ENCODE measurements at places on chromosomes 4 and X.

GRCh38 chr4:94803181-94803580, 45.4 kb downstream of the BMPR1B start:
- DNase-seq: no peak

DNA sequence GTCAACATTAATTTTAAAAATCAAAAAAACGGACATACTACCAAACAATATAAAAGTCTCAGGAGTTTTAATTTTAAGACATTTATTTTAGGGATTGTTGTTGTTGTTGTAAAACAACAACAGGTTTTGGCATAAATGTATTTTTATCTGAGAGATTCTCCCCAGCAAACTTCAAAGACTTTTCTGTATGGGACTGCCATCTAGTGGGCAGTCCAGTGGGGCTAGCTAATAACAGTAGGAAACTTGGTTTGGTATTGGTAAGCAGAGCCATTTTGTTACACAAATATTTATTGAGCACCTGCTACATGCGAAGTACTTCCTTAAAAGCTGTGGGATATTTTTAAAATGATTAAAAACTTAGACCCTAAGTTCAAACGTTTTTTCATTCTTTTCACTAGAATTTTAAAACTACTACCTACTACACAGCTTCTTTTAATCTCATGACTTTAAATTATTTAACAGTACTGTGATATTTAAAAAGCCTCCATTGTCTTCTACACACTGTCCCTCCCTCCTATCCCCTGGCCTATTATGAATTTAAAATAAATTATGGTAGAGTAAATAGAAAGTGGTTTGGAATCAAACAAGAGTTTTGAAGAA, 1028.4 kb upstream of the INTU start:
- DNase-seq: peak; percentile 18

DNA sequence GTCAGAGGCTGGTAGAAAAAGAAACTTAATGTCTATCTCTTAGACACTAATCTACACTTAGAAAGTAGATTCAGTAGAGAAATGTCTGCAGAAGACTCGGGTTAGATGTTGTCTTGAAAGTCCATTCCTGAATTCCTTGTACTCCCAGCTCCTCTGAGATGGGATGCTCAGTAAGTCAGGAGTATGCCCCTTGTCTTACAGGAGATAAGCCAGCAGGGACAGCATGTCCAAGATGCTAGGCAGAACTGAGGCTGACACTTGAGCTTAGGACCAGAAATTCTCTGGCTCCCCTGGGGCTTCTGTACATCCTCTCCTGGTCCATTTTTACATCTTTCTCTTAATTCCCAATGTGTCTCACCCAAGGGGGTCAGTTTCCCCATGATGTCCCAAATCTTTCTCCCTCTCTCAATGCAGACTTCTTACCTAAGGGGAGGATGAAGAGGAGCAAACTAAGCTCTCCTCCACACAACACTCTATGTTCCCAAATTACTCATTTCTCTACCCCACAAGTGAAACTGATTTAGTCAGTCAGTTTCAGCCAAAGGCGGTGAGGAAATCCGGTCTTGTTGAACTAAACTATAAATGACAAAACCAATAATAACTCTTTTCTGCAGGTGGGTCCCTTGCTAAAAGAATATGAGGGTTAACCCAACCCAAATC, 558.2 kb upstream of the DIPK2B start:
- no peak for DNase-seq

- DNase-seq: no peak
These were observed 431.6 kb downstream of the GABRG1 start for GRCh38 chr4:45692131-45692735.

DNA sequence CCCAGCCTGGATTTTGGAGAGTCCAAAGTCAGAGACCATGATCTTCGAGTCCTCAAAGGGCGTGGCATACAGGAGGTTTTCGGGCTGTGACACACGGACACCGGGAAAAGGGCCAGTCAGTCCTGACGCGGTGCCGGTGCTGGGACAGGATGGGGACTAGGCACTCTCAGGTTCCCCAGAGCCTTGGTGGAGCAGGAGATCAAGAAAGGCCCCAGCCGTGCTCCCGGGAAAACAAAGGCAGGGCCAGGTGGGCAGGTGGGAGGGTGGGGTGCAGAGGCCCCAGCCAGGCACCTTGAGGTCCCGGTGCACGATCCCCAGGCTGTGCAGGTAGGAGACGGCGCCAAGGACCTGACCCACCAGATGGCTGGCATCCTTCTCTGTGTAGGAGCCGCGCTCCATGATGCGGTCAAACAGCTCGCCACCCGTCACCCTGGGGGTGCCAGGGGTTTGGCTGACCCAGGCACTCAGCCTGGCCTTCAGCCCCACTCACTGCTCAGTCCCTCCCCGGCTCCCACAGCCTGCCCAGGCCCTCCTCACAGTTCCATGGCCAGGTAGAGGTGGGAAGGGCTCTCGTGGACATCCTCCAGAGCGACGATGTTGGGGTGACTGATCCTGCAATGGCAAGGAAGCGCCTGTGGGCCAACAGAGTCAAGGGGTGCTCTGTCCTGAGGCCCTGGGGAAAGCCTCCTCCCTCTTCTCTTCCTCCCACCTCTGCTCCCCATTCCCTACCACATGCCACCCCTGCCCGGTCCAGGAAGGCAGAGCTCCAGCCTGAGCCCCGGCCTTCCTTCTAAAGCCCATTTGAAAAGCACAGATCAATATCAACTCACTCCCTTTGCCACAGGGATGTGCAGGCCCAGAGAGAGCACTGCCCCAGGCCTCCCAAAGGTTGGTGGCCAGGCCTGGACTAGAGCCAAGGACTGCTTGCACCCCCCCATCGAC, 1.8 kb downstream of the PNCK start:
- DNase-seq: no peak

DNA sequence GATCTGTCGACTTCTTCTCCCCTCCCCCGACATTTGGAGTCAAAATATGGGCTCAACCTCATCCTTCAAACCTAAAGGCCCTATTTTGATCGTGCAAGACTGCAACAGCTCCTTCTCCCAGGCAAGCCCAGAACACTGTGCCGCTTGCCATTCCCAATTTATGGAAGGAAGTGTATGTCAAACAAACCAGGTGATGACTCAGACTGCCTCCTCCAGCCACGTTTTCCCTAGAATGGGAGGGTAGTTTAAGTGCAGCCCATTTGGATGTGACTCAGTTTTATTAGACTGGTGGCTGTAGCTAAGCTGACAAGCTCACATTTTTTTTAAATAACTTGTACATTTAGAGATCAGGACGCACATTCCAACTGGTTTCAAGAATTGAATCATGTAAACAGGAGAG, 570.4 kb upstream of the DIPK2B start:
- DNase-seq: peak; percentile 58

- DNase-seq: no peak
These were observed 16.1 kb upstream of the ATP8A1 start for GRCh38 chr4:42673082-42673425.

- DNase-seq: no peak
These were observed 894.7 kb upstream of the INTU start for GRCh38 chr4:126737899-126738526.

GRCh38 chrX:79604364-79604763, 237.2 kb upstream of the ITM2A start:
- DNase-seq: no peak

All from urothelium cell line (cell line).